ENCODE measurements at places on chromosomes 11 and 22.

- no peak for DNase-seq
Measured at GRCh38 chr11:27610946-27611345, 89.3 kb downstream of the BDNF start.

GRCh38 chr22:24009227-24010017 is 1.7 kb upstream of the CABIN1 start:
- no peak for DNase-seq

GRCh38 chr11:128590587-128590986 is 3.2 kb upstream of the ETS1 start:
- no peak for DNase-seq

DNA sequence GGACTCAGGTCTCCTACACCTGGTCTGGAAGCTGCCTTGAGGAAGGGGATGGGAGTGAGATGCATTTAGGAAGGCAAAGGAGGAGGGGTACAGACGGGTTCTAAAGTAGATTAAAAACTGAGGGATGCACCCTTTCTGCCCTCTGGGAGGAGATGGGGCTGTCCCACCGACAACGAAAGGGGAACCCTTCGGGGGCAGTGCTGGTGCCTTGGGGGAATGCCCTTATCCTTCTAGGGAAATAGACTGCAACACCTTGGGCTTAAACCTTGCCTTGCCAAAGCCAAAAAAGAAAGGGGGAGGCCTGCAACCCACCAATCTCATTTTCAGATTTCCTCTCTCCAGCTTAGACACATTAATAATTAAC is 89.8 kb downstream of the PLEKHA7 start:
- no peak for DNase-seq

DNA sequence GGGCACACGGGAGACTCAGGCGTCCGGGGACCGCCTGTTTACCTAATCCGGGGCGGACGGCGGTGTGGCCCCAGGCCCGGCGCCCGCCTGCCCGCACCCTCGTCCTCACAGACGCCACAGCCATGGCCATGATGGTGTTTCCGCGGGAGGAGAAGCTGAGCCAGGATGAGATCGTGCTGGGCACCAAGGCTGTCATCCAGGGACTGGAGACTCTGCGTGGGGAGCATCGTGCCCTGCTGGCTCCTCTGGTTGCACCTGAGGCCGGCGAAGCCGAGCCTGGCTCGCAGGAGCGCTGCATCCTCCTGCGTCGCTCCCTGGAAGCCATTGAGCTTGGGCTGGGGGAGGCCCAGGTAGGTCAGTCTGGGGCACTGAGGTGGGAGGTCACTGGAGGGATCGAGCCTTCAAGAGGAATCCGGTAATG is 10.0 kb upstream of the RAB1B start:
- DNase-seq = no peak

GRCh38 chr22:47168441-47168840 is 406.0 kb downstream of the TBC1D22A start:
- DNase-seq = no peak

DNA sequence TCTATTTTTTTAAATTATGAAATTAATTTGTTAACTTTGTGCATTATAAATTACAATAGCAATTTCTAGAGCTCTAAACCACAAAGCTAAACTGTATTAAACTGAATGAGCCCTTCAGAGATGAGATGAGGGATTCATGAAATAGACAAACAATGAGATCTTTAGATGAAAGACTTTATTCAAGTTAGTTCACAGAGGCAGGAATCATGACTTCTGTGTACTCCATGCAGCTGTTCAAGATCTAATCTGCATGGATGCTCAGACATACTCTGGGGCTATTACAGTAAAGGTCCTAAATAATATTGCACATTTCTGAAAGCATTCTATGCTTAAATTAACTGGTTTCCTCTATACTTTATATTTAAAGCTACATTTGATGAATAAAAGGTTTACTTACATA is 122.7 kb downstream of the FCHSD2 start:
- no peak for DNase-seq

GRCh38 chr11:68321293-68322051 is 9.1 kb downstream of the LRP5 start:
- no peak for DNase-seq

- DNase-seq = no peak
Measured at GRCh38 chr11:4881860-4882500, at the start of gene OR51T1. Gene OR51T1 (plus strand): TSS chr11:4881900. CDS start chr11:4881900, 0 bp downstream.

DNA sequence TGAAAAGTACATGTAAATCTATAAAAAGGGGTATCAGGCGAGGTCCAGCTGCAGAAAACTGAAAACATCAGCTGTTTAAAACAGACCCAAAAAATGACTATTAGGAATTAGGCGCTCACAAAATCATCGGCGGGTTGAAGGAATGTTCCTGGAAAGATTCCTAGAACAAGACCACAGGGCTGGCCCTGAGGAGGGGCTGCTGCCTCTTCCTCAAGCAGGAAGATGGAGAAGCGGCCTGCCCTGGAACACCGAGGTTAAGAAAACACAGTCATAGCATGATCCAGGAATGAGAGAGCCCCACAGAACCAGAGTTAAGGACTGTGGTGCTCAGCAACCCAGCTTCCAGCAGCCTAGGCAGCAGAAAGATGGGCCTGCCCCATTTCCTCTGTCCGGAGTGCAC is 78.4 kb downstream of the C11orf91 start:
- no peak for DNase-seq

GRCh38 chr11:67272327-67273259 is 6.3 kb downstream of the GRK2 start:
- no peak for DNase-seq

DNA sequence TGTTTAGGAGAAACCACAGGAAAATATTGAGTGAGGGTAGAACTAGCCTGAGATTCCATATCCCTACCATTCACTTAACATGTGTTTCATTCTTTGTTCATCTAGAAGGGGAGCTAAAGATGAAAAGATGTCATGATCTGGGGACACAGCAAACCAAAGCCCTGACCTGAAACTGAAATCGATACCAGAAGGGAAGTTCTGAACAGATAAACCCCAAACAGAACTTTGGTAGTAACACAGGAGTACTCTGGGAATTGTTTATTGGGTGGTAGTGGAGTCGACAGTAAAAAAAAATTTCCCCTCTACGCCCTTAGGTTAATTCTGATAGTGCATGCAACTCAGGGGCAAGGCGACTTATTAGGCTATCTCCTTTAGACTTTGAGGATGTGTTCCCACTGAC is 27.2 kb downstream of the OR2AT4 start:
- no peak for DNase-seq

GRCh38 chr22:27358096-27358870 is 443.3 kb downstream of the MN1 start:
- DNase-seq = no peak

- no peak for DNase-seq
Measured at GRCh38 chr11:68113986-68114385, 7.2 kb downstream of the CHKA start.

- DNase-seq = no peak
Measured at GRCh38 chr11:92383430-92383829, 158.8 kb downstream of the FAT3 start.

DNA sequence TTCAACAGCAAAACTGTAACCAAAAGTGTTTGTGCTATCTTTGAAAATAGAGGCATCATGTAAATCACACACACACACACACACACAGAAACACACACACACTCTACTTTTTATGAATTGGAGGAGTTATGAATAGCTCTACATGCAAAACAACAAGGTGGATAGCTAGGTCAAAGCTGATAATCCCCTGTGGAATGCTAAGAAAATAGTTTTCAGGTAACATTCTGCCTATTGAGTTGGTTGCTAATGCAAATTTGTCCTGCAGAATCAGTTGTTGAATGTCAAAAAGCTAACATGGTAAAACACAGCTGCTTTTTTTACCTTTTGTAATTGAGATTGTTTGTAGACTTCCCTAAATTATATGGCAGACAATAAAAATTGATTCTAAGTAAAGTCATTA is 1658.4 kb upstream of the RAG2 start:
- no peak for DNase-seq

DNA sequence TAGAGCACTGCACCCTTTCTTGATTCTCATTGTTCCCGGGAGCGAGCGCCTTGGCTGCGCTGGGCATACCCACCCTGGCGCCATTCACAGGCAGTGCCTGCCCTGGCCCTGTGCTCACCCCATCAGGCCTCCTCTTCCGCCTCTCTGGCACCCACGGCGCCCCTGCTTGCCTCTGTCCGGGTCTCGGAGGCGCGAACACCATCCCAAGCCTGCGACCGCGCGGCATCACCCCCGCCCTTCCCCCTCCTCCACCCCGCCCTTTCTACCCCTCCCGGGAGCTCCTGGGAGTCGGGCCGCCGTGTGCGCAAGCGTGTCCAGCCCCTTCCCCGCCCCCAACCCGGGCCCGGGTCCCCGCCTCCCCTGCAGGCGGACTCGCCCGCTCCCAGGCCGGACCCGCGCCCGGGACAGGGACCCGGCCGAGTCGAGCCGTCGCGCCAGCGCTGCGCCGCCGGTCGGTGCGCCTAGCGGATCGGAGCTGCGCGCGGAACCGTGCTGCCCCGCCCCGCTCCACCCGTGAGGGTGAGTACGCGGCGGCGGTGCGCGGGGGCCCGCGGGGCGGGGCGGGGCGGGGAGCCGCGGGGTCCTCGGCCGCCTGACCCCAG is at the start of gene ST3GAL4:
ST3GAL4 (plus strand) TSS at position 363 of the 602 bp plus-strand sequence. CDS start 50,470 bp downstream, outside the sequence.
- peak; percentile 51 for DNase-seq

DNA sequence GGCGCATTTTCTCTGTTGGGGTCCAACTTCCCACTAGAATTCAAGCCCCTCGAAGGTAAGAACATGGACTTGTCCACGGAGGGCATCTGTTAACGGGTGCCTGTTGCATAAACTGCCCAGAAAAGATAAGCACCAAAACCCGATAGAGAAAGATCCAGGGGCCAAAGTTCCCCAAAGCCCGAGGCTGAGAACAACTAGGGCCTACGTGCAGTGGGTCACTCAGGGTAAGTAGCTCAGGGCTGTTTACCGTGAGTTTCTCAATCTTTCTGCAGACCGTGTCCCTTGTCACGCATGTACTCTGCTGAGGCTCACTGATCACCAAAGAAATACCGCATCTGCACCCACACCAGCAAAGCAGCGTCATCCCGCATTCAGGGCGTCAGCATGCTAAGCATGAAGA is 24.4 kb downstream of the PGA5 start:
- DNase-seq = no peak

DNA sequence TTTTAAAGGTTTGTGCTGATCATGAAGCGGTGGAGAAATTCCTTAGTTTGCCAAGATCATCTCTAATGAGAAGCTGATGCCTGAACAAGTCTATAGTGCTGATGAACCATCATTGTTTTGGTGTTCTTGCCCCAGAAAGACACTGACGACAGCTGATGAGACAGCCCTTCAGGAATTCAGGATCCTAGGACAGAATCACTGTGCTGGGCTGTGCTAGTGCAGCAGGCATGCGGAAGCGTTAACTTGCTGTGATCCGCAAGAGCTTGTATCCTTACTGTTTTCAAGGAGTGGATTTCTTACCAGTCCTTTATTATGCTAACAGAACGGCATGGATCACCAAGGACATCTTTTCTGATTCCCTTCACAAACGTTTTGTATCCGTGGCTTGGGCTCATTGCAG is 104.1 kb downstream of the TBC1D22A start:
- no peak for DNase-seq

DNA sequence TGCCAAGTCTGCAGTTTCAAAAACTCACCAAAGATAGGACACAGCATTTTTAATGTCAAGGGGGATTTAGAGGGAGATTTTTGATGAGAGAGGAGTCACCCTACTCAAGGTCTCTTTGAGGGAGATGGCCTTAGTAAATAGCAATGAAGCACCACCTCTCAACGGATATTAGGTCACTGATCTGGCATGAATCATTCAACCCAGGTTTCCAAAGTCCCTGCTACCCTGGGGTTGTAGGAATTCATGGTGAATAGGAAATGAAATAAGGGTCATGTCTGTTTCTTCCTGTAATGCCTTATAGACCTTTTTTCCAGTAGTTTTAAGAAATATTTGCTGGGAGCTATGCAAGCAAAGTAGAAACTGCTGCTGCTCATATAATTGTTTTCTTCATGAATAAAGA is 2154.9 kb downstream of the LRRC4C start:
- no peak for DNase-seq

- DNase-seq = no peak
Measured at GRCh38 chr11:71198823-71199165, 53.6 kb downstream of the SHANK2 start.

DNA sequence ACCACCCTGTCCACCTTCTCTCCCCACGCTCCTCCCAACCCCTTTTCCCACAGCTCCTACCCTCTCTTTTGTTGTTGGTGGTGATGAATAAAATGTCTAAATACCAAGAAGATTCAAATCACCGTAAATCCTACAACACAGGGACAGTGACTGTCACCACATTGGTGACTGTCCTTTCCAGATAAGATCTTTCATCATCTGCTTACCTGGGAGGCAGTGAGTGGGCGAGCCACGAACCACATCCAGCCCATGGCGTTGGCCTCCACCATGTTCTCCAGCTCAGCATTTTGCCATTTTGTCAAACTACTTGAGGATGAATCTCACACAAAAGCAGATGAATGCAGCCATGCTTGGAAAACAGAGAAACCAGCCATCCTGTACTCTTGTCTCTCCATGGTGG is 6.7 kb upstream of the CYTH4 start:
- no peak for DNase-seq

GRCh38 chr11:85822814-85823213 is 11.9 kb upstream of the SYTL2 start:
- no peak for DNase-seq

DNA sequence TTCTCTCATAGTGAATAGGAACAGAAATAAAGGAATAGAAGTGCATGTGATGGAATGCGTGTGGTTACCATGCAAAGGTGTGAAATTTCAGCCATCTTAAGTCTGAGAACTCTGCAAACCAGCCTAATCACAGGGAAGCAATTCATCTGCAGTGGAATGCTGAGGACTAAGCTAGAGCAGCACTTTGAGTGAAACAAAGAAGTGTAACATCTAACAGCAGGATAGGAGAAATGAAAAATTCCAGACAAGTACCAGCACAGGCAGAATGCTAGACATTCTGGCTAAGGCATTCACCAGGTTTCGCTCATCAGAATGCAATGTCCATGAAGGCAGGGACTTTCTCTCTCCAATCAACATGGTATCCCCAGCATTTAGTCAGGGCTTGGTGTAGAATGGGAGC is 41.2 kb upstream of the SLC36A4 start:
- no peak for DNase-seq

- no peak for DNase-seq
Measured at GRCh38 chr11:95104121-95104830, 14.6 kb downstream of the ENDOD1 start.

DNA sequence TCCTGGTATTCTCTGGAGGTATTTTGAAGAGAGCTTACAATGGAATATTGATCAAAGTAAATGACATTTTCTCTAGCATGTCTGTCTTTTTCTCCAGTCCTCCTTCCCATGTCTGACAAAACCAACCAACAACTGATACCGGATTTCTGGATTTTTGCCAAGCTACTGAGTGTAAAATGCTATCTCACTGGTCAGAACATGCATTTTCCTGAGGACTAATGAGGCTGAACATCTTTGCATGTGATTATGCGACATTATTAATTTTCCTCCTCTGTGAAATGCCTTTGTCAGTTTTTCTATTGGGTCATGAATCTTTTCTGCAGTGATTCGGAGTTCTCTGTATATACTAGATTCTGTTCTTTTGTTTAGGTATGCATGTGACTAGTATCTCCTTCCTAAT is 51.4 kb downstream of the CDON start:
- DNase-seq = no peak

DNA sequence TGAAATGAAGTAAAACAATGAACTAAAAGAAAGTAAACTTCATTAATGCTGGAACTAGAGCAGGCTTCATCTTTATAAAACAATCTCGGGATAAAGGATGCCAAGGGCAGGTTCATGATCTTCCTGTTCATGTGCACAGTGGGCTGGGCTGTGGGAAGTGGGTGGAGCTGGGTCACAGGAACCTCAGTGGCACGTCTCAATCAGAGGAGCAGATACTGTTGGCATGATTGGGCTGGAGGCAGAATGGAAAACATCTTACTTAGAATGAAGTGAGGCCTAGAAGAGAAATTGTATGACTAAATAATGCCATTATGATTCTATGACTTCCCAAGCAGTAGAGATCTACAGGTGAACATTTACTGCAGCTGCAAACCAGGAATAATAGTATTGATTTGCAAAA is 45.4 kb upstream of the CALCB start:
- DNase-seq = no peak

All from activated effector memory CD4-positive, alpha-beta T cell treated with Interleukin-2 at 50 U/mL for 16 hours (primary cell).